Cardiac muscle cell (in vitro differentiated cells and primary cell): ENCODE measurements at places on chromosomes 13 and 19. TPM values are rescaled to one million over a fixed set of nuclear protein-coding genes. Genes with fewer than 3 reads are reported as not detected.
A peak's percentile ranks its signal among the peaks of the same experiment; 100 is the strongest.

- no peaks in the 10 kb centered on the region for H3K4me1 ChIP-seq
- H3K36me3 ChIP-seq = no peaks in the 10 kb centered on the region
- H3K27me3 ChIP-seq = no peaks in the 10 kb centered on the region
These were observed 62.0 kb downstream of the ABCC4 start for GRCh38 chr13:95239283-95239682.

GRCh38 chr19:34041925-34042521 is 130.3 kb upstream of the LSM14A start:
- no peak overlapping the region for H3K4me3 ChIP-seq
- H3K27me3 ChIP-seq = no peaks in the 10 kb centered on the region
- H3K4me1 ChIP-seq = no peaks in the 10 kb centered on the region

- no peaks in the 10 kb centered on the region for H3K27me3 ChIP-seq
- H3K27ac ChIP-seq = no peak overlapping the region
- H3K4me3 ChIP-seq = no peak overlapping the region
- no peak for DNase-seq
- H3K4me1 ChIP-seq = peaks cover 5% of the 10 kb centered on the region
- no peaks in the 10 kb centered on the region for H3K36me3 ChIP-seq
These were observed 3.0 kb upstream of the PGLYRP1 start for GRCh38 chr19:46025835-46026234.

- peak; percentile 28 for DNase-seq
- peaks cover 33% of the 10 kb centered on the region for H3K4me1 ChIP-seq
- H3K27ac ChIP-seq = no peak overlapping the region
- no peak overlapping the region for H3K4me3 ChIP-seq
- no peaks in the 10 kb centered on the region for H3K36me3 ChIP-seq
These were observed 184.7 kb upstream of the ARGLU1 start for GRCh38 chr13:106752584-106753170.

DNA sequence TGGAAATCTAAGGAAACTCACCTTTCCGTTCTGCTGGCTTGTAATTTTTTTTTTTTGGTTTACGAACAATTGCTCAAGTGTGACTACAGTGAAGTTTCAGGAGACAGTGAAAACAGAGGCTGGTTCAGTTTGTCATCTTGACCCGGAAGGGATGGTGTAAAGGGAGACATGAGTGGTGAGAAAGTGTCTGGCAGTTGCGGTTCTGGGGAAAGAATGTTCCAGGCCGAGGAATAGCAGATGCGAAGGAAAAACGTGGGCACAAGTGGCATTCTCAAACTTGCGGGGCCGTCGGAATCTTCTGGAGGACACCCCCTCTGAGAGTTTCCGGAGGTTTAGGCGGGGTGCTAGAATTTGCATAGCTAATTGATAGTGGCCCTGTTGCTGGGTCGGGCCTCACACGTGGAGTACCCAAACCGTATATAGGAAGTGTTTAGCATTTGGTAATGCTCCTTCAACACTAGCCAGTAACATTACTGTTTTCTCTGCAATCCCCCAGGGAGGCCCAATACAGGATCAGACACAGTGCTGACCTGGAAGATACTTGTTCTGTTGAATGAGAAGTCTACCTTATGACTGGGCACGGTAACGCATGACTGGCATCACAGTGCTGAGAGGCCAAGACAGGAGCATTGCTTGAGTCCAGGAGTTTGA is 2.8 kb upstream of the TNFSF9 start:
- peak overlapping the region; percentile 17 for H3K27ac ChIP-seq
- H3K4me1 ChIP-seq = peaks cover 5% of the 10 kb centered on the region
- DNase-seq = no peak
- peaks cover 26% of the 10 kb centered on the region for H3K27me3 ChIP-seq
- no peak overlapping the region for H3K4me3 ChIP-seq
- H3K36me3 ChIP-seq = no peaks in the 10 kb centered on the region

DNA sequence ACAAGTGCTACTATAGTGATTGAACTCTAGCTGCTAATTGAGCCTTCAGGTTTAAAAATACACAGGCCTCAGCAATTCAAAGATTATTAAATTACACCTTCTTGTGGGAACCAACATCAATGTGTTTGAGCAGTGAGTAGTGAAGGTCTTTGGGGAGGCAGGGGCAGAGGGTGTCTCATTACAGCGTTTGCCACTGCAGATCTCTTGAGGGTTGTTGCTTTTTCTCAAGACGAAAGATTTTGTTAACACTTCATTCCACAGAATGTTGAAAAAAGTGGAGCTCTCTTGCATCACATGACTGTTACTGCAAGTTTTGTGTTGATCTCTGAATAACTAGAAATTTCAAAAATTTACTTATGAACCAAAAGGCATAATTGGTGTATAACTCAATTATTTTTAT is 253.6 kb downstream of the ATP8A2 start:
- no peak for DNase-seq
- no peaks in the 10 kb centered on the region for H3K36me3 ChIP-seq
- H3K27ac ChIP-seq = no peak overlapping the region
- H3K4me3 ChIP-seq = no peak overlapping the region

- H3K27ac ChIP-seq = no peak overlapping the region
- H3K27me3 ChIP-seq = no peaks in the 10 kb centered on the region
- peaks cover 8% of the 10 kb centered on the region for H3K4me1 ChIP-seq
- H3K36me3 ChIP-seq = peaks cover 3% of the 10 kb centered on the region
These were observed 47.3 kb downstream of the DNAJC3 start for GRCh38 chr13:95724252-95724651.

DNA sequence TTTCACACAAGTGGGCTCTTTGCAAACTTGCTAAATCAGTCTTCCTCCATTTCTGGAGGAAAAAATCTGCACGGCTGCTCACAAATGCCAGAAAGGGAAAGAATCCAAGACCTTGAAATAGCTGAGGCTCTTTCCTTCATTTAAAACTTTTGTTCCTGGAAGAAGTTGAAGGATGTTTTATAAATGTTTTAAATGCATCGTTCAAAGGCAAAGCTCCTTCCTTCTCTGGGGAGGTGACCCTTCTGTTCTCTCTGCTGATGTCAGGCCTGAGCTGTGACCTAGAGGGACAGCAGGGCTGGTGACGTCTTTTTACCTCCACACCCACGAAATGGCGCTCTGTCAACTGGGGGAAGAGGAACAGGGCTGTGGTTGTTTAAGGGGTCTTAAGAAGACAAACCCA is 376.4 kb upstream of the ZNF507 start:
- H3K27ac ChIP-seq = no peak overlapping the region
- DNase-seq = no peak
- no peaks in the 10 kb centered on the region for H3K36me3 ChIP-seq
- H3K4me1 ChIP-seq = peaks cover 12% of the 10 kb centered on the region

DNA sequence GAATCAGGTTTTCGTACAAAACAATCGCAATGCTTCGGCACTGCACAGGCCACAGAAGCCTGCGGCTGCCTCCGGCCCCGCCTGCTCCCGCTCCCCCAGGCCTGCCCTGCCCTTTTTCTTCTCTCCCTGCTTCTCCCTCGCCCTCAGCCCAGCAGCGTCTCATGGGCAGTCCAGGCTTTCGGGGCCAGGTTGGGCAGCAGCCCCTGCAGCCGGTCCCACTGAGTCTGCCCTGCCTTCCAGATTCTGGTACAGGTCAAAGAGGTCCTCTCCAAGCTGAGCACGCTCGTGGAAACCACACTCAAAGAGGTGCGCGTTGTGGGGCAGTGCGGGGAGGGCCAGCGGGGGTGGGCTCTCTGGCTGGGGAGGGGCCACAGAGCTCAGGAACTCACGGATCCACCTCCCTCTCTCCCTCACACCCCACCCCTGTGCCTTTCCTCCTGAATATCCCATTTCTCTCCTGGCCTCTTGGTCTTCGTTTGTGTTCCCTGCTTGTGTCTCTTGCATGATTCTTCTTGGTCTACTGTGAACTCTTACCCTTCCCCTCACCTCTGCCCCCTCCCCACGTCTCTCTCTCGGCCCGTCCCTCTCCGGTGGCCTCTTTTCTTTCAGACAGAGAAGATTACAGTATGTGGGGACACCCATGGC is 30.1 kb downstream of the CCDC8 start:
- H3K36me3 ChIP-seq = peaks cover 31% of the 10 kb centered on the region
- DNase-seq = no peak
- H3K27me3 ChIP-seq = no peaks in the 10 kb centered on the region
- H3K4me3 ChIP-seq = no peak overlapping the region

GRCh38 chr19:40157059-40157458 is 34.2 kb upstream of the MAP3K10 start:
- no peak for DNase-seq
- H3K27ac ChIP-seq = no peak overlapping the region
- no peaks in the 10 kb centered on the region for H3K4me1 ChIP-seq
- no peaks in the 10 kb centered on the region for H3K36me3 ChIP-seq
- H3K27me3 ChIP-seq = no peaks in the 10 kb centered on the region

- peaks cover 38% of the 10 kb centered on the region for H3K4me1 ChIP-seq
- peaks cover 2% of the 10 kb centered on the region for H3K36me3 ChIP-seq
- peak; percentile 38 for DNase-seq
- no peak overlapping the region for H3K4me3 ChIP-seq
- H3K27me3 ChIP-seq = peaks cover 4% of the 10 kb centered on the region
These were observed 41.8 kb upstream of the DCUN1D2 start for GRCh38 chr13:113532156-113532806.

DNA sequence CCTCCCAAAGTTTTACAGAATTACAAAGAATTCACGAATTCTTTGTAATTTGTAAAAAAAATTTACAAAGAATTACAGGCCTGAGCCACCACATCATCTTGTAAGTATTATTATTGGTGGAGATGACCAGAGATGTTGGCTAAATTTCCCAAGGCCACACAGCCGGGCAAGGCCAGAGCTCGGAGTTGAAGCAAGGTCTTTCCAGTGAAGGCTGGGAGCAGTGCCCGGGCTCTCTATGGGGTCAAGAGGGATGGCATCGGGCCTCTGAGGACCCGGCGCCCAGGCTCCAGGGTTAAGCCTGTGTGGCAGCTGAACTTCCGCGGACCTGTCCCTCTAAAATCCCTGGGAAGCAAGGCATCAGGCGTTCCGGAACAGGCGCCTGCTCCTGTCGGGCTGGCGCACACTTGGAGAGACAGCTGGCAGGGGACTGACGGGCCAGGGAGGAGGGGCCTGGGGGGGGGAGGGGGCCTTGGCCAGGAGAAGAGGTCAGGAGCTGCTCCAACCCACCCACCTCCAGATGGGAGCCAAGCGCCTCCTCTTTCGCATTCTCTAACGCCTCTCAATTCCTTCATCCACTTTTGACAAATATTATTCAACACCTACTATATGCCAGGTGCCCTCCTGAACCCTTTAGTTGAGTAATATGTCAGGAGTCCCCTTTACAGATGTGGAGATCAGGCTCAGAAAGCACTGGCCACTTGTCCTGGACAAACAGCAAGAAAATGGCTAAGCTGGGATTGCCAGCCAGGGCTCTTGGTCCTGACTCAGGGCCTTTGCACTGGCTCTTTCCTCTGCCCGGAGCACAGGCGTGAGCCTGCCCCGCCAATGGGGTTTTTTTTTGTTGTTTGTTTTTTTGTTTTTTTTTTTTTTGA is 36.8 kb upstream of the SEMA6B start:
- H3K27me3 ChIP-seq = no peaks in the 10 kb centered on the region
- no peak for DNase-seq
- peak overlapping the region; percentile 6 for H3K27ac ChIP-seq

DNA sequence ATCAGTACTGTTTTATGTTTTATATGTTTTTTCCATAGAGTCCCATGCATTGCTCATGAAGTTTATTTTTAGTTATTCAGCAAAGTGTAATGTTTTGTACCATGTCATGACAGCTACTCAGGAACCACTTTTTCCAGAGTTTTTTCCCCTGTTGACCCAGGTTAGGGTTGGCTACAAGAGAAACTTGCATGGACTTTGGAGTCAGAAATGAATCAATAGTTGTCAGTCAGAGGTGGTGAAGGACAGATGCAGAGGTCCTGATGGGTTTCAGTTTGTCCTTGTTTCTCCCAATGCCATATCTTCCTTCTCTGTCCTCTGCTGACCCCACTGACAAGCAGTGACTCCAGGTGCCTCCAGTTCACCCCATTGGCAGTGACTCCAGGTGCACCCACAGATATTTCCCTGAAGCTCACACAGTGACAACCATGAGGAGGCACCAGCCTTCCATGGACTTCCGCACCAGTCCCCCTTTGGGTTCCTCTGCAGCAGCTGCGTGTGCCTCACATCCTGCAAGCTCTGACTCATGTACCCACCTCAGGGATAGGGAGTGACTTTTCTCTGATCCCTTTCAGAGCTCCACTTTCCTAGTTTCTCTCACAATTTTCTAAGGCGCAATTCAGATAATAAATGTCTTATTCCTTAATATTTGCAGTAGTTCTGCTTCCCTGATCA is 92.1 kb downstream of the AKAP11 start:
- no peak overlapping the region for H3K4me3 ChIP-seq
- no peaks in the 10 kb centered on the region for H3K27me3 ChIP-seq
- DNase-seq = peak; percentile 37
- H3K4me1 ChIP-seq = peaks cover 29% of the 10 kb centered on the region
- no peak overlapping the region for H3K27ac ChIP-seq

GRCh38 chr13:20980899-20981298 is 78.4 kb upstream of the XPO4 start:
- peak overlapping the region; percentile 64 for H3K27ac ChIP-seq
- H3K36me3 ChIP-seq = peaks cover 31% of the 10 kb centered on the region
- no peaks in the 10 kb centered on the region for H3K4me1 ChIP-seq
- H3K27me3 ChIP-seq = no peaks in the 10 kb centered on the region
- DNase-seq = no peak

DNA sequence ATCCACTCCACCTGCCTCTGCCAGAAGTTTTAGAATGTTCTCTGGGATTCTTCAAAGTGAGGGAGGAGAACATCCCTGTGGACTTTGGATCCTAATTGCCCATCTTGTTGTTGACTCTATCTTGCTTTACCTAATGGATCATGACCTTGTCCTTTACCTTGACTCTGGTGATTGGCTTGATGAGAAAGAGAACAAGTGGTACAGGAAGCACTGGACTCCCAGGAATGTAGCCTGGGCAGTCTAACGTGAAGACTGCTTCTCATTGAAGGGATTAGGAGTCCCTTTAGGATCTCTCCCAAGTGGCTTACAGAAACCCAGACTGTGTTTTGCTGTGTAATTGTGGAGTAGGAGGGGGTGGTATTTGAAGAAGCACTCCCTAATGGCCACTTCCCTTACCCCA is 63.9 kb downstream of the SLC10A2 start:
- DNase-seq = peak; percentile 25
- no peak overlapping the region for H3K4me3 ChIP-seq
- peaks cover 42% of the 10 kb centered on the region for H3K4me1 ChIP-seq
- no peak overlapping the region for H3K27ac ChIP-seq
- H3K36me3 ChIP-seq = no peaks in the 10 kb centered on the region
- no peaks in the 10 kb centered on the region for H3K27me3 ChIP-seq

GRCh38 chr13:76929851-76930374 is 18.4 kb upstream of the ACOD1 start:
- no peaks in the 10 kb centered on the region for H3K36me3 ChIP-seq
- no peaks in the 10 kb centered on the region for H3K4me1 ChIP-seq
- no peak for DNase-seq
- H3K27ac ChIP-seq = no peak overlapping the region
- peaks cover 1% of the 10 kb centered on the region for H3K27me3 ChIP-seq

MEF2B gene
- total RNA-seq = 0.18 TPM in 1 of 2 replicates, not detected in the other

PRR19 gene
- 1.3 and 1.4 TPM in 2 replicates for total RNA-seq

FAM216B gene
- not detected in 2 replicates for total RNA-seq

SLC25A41 gene
- 1.0 and 1.9 TPM in 2 replicates for total RNA-seq

BEST2 gene
- total RNA-seq = not detected in 2 replicates

SIGLEC8 gene
- total RNA-seq = not detected in 2 replicates

CYP2S1 gene
- total RNA-seq = 1.7 and 1.8 TPM in 2 replicates

BCL3 gene
- total RNA-seq = 10.5 and 12.4 TPM in 2 replicates

HTR2A gene
- not detected in 2 replicates for total RNA-seq

ZIC5 gene
- 0.56 and 0.69 TPM in 2 replicates for total RNA-seq

RNF225 gene
- total RNA-seq = 3.1 TPM in 1 of 2 replicates, not detected in the other

ZNF738 gene
- total RNA-seq = 41.5 and 46.0 TPM in 2 replicates

KIR3DL2 gene
- not detected in 2 replicates for total RNA-seq

ZIK1 gene
- 16.0 and 18.2 TPM in 2 replicates for total RNA-seq

MAB21L1 gene
- 0.03 TPM in 1 of 2 replicates, not detected in the other for total RNA-seq
